ENCODE measurements at places on chromosomes 16 and 17.
A peak's percentile ranks its signal among the peaks of the same experiment; 100 is the strongest.

DNA sequence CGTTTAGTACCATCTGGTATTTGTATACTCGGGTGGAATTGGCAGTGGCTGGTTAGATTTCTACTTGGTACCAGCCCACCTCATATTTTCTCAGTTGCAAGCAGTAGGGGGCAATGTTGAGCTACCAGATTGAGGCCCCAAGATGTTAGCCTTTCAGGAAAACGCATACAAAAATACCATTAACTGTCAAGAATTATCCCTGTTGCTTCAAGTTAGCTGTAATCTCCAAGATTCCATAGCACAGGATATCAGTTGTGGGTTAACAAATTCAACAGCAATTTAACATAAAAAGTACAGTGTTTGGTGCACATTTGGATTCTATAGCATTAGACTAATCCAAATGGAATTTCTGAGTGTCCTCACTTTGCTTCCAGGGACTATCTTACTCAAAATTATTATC lies 188.2 kb downstream of the FTO start:
- no peak for DNase-seq

GRCh38 chr17:55228683-55229192 lies 36.0 kb upstream of the HLF start:
- no peak for DNase-seq

GRCh38 chr16:88525663-88525990 lies 44.6 kb upstream of the ZC3H18 start:
- no peak for DNase-seq

GRCh38 chr16:85550422-85550864 lies 62.7 kb upstream of the GSE1 start:
- DNase-seq = no peak

GRCh38 chr17:60091908-60092331 lies 13.2 kb upstream of the HEATR6 start:
- DNase-seq = no peak

GRCh38 chr16:29925781-29926710 lies at the start of gene KCTD13:
KCTD13 (minus strand) TSS chr16:29926226; CDS start chr16:29926033, 193 bp downstream.
- peak; percentile 91 for DNase-seq

- DNase-seq = no peak
Observed at GRCh38 chr17:1612400-1612799, 16.2 kb downstream of the SLC43A2 start.

DNA sequence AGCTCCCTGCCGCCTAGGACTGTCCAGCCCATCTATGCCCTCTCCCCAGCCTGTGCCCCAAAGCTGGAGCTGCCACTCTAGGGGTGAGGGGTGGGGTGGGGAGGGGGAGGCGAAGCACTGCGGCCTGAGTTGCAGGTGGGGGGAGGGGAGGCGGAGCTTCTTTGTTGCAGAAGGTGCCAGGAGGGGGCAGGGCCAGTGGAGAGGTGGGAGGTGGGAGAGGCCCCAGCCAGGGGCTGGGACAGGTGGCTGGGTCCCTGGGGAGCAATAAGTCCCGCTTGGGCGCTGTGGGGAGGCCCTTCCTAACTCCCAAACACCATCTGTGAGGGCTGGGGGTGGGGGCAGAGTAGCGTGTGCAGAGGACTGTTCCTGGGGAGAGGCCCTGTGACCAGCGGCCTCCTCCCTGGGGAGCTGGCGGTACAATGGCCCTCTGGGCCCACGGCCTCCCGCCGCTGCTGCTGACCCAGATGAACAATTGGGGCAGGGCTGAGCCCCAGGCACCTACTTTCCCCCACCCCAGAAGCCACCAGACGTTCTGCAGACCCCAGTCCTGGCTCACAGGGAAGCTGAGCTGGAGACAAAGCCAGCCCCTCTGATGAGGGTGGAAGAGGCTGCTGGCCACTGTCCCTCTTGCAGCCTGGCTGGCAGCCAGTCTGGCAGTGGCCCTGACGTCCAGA lies 2.2 kb upstream of the NTN3 start:
- no peak for DNase-seq

- no peak for DNase-seq
Observed at GRCh38 chr17:1067282-1067956, 70.5 kb downstream of the TIMM22 start.

DNA sequence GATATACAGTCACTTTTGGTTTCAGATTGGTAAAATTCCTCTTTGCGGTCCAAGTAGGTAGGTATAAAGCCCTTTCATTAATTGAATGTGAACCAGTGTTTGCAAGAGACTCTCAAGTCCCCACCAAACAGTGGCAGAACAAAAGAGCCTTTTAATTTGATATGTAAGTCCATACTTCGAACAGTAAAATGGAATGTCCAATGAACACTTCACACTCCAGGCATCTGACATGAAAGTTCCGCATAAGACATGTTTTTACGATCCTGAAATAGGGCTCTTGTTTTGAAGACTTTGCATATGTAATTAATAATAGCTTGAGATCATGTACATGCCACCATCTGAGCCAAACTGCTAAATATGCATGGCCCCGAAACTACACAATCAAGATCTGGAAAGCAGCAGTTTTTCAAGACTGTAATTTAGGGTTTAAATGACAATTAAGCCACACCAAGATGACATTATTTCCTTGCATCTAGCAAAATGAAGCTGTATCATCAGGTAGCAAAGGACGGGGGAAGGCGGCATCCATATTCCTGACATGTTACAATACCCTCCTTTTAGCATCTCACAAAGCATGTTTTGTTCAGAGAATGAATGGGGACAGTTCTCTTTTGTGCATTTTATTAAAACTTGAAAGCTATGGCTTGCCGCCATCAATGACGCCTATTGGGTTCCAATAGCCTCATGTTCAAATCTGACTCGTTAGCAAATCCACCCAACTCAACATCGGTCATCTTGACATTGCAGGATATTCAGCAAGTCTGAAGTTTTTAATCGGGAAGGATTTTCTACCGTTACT lies 39.4 kb downstream of the LITAF start:
- no peak for DNase-seq

GRCh38 chr17:74875155-74875976 lies 2.6 kb upstream of the FDXR start:
- no peak for DNase-seq

GRCh38 chr17:609232-609810 lies 105.3 kb downstream of the VPS53 start:
- no peak for DNase-seq

- no peak for DNase-seq
Observed at GRCh38 chr16:79623824-79624223, 23.3 kb upstream of the MAF start.

DNA sequence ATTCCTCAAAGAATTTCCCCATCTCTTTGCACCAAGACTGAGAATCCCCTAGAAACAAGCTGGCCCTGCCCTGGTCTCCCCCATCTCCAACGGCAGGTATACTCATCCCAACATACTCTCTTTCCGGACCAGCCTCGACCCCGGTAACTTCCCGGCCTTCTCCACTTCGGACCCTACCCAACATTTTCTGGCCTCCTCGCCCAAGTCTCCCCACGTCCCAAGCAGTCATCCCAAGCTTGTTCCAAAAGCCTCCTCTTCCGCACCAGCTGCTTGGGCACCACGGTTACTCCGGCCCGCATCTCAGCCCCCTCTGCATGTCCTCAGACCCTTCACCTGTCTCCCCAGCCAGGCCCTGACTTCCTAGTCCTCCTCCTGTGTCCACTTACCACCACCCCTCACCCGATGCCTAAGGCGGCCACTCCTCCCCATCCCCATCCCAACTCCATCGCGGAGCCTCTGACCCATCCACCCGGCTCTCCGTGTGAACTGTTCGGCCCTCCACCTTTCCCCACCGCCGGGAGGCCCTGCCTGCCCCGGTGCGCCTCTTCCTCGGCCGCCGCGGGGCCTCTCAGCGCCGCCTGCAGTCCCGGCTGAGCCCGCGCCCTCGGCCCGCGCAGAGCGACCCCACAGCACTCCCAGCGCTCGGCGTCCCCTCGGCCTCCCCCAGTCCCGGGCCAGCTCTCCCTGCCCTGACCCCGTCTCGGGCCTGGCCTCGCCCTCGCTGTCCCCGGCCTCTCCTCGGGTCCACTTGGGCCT lies 994 bp downstream of the PITPNA start:
- DNase-seq = no peak

GRCh38 chr16:54243202-54243601 lies 43.4 kb downstream of the IRX3 start:
- no peak for DNase-seq

GRCh38 chr17:68766640-68767039 lies 165.5 kb upstream of the FAM20A start:
- DNase-seq = no peak

DNA sequence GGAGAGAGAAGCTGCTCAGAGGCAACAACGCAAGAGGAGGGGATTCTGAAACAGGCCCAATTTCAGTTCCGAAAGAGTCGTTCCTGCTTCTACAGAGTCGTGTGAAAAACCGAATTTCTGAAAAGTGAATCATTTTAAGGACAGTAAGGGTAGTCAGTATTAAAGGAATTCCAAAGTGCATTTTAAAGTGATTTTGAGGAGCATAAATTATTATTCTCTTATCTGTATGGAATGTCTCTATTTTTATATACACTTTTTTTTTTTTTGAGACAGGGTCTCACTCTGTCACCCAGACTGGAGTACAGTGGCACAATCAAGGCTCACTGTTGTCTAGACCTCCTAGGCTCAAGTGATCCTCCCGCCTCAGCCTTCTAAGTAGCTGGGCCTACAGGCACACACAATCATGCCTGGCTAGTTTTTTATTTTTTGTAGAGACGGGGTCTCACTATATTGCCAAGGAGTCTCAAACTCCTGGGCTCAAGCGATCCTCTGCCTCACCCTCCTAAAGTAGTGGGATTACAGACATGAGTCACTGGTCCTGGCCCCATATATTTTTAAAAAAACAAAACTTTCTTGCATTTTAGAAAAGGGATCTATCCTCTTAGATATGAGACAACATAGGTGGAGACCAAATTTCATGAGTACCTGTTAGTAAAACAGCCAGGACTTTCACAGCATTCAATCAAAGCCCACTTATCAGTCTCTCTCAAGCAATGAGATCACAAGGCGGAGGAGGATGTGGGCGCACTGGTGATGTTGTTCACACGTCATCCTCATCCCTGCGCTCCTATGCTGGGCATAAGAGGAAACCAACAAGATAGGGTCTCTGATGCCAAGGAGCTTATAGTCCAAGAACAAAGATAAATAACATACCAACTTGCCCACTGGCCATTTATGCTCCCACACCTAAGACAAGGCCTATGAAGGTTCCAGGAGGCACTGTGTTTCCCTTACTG lies 53.2 kb downstream of the SMG6 start:
- DNase-seq = no peak

GRCh38 chr16:85986931-85987749 lies 88.2 kb downstream of the IRF8 start:
- DNase-seq = no peak

GRCh38 chr16:53372992-53373871 lies 61.0 kb upstream of the RBL2 start:
- DNase-seq = no peak

DNA sequence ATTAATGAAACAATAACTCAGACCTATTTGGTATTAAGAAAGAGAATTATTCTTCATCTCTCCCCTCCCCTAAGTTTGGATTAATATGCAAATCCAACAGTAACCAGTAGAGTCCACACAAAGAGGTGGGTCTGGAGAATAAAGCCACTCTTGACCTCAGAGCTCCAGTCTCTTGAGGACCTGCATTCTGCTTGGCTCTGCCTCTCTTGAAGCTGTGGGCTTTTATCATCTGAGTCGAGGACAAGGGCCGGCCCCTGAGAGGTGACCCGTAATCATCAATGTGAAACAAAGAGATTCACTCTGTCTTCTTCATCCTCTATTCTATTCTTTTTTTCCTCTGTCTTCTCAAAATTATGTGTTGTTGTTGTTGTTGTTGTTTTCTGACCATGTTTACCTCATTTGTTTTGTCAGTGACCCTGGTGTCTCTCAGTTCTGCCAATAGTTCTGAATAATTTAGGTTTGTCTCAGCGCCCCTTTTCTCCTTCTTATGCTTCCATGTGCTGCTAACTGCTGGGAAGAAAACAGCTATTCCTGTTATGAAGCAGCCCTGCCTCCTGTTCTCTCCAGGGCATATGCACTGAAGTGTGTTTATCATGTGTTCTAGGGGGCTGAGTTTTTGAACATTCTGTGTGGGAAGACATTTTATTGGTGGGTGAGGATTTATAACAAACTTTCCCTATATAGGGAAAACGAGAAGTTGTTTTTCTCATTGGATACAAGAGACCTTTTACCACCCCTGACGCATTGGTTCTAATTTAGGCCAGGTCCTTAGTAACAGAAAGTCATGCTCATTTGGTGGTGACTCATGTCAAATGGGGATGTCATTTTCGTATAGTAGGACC lies 135.8 kb downstream of the TRIM37 start:
- no peak for DNase-seq

DNA sequence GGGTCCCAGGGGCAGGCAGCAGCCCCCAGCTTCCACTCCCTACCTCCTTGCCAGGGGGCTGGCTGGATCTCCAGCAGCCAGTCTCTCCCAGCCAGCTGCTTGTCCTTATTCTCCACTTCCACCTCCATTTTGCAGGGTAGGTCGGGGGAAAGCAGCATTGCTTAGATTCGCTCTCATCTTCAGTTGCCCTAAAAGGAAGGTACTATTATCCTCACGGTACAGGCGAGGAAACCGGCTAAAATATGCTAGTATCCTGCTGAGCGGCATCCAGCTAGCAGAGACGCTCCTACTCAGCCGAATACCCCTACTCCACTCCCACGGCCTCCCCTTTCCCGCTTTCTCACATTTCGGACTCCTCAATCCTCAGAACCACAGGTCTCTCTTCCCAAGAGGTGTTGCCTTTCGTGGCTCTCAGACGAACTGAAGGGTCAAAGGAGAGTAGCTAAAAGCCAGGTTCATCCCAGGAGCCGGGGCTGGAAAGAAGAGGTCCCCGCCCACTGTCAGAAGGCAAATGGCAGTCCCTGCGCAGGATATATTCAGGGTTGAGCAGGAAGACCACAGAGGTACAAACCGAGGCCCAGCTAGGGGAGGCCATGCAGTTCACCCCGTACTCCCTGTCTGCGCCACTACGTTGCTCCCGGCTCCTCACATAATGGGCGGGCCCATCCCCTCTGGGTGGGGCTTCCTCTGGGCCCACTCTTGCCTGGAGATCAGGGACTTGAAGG lies 1.7 kb upstream of the RAB11FIP4 start:
- DNase-seq = peak; percentile 43

GRCh38 chr16:72809446-72809845 lies 238.5 kb downstream of the ZFHX3 start:
- no peak for DNase-seq

All from coronary artery (tissue), 2 donors.